Activated CD4-positive, alpha-beta T cell treated with anti-CD3 and anti-CD28 coated beads for 1 hour (primary cell): ENCODE measurements at places on chromosomes 2 and 18.

GRCh38 chr18:66209656-66210055 lies 394.2 kb downstream of the CDH19 start:
- DNase-seq: no peak

DNA sequence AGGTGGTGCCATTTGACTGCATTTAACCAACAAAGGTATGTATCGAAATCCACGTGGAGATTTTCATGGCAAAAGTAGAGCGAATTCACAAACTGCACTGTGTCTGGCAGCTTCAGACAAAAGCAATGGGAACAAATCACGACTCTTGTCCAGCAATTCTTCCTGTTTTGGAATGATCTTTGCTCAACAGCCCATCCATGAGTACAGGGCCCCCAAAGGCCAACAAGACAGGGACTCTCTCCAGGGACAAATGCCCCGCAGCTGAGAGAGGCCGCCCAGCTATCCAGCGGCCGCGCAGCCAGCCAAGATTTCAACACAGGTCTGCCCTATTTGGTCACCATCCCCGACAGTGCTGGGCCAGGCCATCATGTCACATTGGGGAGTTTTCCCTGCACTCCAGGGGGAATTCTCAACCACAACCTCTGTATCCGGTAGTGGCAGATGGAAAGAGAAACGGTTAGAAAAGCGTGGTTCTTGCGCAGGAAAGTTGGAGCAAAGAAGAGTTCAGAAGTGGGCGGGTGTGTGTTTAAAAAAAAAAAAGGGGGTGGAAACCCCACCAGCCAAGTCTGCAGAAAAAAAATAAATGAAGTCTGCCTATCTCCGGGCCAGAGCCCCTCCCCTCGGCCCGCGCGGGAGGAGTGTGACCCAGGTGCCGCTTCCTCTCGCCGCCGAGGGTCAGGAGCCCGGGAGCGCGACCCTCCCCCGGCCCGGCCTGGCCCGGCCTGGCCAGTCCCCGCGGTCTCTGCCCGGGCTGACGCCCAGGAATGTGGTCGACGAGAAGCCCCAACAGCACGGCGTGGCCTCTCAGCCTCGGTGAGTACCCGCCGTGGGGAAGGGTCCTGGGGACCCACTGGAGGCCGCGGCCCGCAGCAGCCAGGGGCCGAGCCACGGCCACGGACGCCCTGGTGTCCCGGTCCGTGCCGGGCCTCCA lies at the start of gene GYPC:
TSS of gene GYPC (plus strand) at position 659 of the 931 bp plus-strand sequence. CDS start at position 765, 106 bp downstream.
- DNase-seq: no peak

GRCh38 chr2:16546128-16546754 lies 119.4 kb downstream of the CYRIA start:
- DNase-seq: no peak

DNA sequence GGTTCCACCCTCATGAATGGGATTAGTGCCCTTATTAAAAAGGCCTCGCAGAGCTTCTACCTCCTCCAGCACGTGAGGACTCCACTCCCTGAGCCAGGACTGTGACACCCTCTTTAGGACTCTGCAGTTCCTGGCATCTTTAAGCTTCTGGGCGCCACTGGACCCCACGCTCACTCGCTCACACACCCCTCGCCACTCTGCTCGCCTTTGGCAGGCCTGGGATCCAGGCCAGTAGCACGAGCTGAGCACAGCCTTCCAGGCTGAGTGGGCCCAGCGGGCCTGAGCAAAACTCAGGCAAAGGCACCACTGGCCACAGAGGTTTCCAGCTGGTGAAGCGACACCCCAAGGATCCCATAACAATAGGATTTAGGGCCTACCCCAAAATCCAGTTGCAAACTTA lies 107.9 kb upstream of the GPC1 start:
- DNase-seq: no peak

GRCh38 chr18:24567199-24567598 lies 106.8 kb downstream of the HRH4 start:
- DNase-seq: no peak

GRCh38 chr2:201942531-201942930 lies 91.1 kb upstream of the FZD7 start:
- DNase-seq: no peak

GRCh38 chr18:76075777-76076176 lies 419.3 kb downstream of the ZNF516 start:
- no peak for DNase-seq
